ENCODE measurements at places on chromosomes 4 and X.

DNA sequence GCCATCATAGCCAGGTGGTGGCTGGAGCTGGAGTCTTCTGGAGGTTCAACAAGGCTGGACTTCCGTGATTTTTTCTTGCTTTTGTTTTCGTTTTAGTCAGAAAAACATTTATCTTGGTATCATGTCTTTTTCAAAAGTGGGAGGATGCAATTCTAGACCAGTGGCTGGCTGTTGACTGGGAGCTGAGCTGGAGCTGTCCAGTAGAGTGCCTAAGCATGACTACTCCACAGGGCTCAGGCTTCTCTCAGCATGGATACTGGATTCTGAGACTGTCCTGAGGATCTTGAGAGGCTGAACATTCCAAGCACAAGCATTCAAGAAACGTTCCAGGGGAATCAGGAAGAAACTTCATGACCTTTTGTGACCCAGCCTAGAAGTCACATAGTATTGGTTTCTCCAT lies 598.1 kb downstream of the MID1IP1 start:
- no peak overlapping the region for H3K4me3 ChIP-seq
- H3K4me1 ChIP-seq = no peaks in the 10 kb centered on the region
- H3K27ac ChIP-seq = no peak overlapping the region
- H3K27me3 ChIP-seq = peaks cover 46% of the 10 kb centered on the region

DNA sequence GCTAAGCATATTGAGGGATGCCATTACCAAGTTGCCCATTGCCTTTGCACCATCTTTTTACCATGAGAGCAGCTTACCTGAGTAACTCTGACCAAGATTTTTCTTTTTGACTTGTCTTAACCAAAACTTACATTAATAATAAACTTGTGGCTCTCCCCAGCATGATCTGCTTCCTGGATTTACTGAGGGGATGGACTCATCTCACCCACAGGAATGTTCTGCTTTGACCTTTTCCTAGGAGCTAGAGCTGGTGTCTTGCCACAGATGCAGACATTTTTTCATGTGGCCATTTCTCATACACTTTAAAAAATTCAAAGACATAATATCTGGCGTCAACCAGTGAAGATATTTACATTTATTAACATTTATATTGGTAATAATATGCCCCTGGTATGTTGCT lies 79.2 kb upstream of the EFHC2 start:
- H3K27me3 ChIP-seq = peaks cover 14% of the 10 kb centered on the region
- H3K36me3 ChIP-seq = no peaks in the 10 kb centered on the region

DNA sequence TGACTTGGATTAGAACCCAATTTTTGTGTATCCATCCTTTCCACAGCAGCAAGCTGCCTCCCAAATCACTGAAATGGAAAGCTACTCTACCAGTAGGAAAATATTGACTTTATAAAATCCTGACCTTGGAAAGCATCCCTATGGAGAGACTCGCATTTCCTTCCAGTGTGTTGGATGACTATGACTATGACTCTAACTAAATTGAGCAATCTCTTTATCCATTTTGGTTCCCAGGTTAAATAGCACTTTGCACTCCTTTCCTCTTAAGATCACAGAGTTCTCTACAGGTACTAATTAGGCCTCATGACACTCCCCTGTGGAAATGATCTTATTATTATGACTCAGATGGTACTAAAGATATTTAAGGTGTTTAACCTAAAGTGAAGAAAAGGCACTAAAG lies 431.8 kb downstream of the PPARGC1A start:
- no peak overlapping the region for H3K4me3 ChIP-seq
- no peaks in the 10 kb centered on the region for H3K36me3 ChIP-seq
- H3K4me1 ChIP-seq = no peaks in the 10 kb centered on the region
- no peak for DNase-seq

- DNase-seq = no peak
- no peak overlapping the region for H3K27ac ChIP-seq
- no peaks in the 10 kb centered on the region for H3K4me1 ChIP-seq
- no peaks in the 10 kb centered on the region for H3K36me3 ChIP-seq
- H3K4me3 ChIP-seq = no peak overlapping the region
- H3K27me3 ChIP-seq = no peaks in the 10 kb centered on the region
Observed at GRCh38 chr4:97942137-97942536, 201.1 kb downstream of the STPG2 start.
